ENCODE measurements at places on chromosomes 7 and 10.

DNA sequence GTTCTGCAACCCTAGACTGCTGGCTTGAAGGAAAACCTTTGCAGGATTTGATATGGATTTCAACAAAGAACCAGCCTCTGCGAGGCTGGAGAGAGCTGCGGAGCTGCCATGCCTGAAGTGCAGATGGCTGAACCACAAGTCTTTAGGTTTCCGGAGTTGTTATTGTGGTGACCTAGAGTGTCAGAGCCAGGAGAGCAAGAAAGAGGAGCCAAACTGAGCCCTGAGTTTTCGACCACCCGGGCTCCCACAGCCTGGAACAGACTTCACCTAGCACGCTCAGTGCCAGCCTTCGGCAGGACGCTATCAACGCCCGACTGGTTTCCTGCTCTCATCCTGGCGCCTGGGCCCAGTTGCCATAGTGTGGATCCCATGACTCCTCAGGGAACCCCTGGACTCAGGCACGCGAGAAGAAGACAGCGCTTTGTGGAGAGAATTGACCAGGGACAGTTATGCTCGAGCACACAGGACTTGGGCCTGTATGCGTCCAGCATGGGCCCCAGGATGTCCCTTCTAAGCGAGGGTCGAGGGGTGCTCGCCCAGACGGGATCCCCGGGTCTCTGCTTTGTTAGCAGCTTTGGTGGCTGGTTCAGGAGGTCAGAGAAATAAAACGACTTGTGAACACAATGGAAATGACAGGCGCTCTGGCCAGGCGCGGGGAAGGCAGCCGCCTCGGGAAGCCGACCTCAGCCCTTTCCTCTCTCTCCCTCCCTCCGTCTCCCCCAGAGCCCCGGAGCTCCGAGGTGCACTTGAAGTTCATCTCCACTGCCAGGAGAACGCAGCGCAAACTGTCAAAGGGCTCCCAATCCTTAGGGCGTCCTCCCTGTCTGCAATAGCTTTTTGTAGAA, 1.8 kb upstream of the GAD2 start:
- no peak for DNase-seq

GRCh38 chr10:126080291-126080825, 184.0 kb downstream of the FANK1 start:
- no peak for DNase-seq

DNA sequence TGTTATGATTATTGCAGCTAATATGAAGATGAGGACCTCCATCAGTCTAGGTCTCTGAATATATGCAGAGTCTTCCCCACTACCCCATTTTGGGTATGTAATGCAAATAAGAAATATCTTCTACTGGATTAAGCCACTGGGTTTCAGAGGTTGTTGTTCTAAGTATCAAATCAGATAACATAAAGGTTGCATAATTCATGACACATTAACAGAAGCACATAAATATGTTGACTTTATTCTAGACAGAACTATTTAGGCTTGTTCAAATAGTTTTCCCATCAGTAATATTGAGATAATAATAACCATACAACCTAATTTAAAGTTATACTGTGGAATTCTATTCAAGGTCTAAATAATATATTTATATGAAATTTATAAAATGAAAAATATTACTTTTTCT, 157.1 kb downstream of the ETV1 start:
- no peak for DNase-seq

- DNase-seq, result no peak
Measured at GRCh38 chr10:112250555-112250954, 32.6 kb upstream of the TECTB start.

DNA sequence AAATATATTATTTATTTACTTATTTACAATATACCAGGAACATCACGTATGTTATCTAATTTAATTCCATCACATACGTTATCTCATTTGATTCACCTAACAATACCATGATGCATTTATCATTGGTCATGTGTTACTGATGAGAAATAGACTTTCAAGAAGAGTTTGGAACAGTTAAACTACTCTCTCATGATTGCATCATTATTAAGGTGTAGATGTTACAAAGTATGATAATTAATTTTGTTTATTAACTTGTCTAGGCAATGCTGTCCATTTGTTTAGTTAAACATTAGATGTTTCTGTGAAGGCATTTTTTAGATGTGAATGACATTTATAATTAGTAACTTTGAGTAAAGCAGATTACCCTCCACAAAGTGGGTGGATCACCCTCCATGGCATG, 32.0 kb upstream of the PCDH15 start:
- no peak for DNase-seq

GRCh38 chr7:46134795-46135194, 213.7 kb upstream of the IGFBP3 start:
- no peak for DNase-seq

DNA sequence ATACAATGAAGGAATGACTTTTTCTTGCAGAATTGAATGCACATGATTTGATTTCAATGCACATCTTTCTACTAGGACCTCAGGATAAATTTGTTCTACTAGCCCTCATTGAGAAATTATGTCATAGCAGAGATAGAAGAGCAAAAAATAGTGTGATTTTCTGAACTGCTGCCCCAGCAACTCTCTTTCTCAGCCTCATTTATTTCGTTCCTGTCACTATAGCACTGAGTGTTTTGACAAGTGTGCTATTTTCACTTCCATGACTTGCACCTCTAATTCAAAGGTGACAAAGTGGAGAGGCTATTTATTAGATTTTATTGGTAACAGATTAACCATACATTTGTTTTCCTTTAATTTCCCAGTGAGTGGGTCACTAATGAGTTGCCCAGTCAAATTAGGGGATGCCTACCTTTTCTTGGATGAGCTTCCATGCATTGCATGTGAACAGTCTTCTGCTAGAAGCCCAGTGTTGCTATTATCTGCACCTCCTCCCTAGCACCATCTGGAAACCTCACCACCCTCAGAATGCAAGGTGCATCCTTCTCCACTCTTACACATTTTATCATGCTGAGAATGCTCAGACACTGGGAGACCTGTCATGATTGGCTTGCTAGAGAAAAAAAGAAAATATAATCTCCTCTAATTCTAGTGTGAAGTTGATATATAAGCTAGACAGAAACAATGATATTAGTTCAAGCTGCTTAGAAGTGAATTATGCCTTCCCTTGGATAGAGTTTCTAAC, 119.6 kb upstream of the CTTNBP2 start:
- no peak for DNase-seq

- no peak for DNase-seq
Measured at GRCh38 chr7:14714161-14714728, 188.3 kb downstream of the DGKB start.

Data from stimulated activated CD8-positive, alpha-beta memory T cell treated with anti-CD3 and anti-CD28 coated beads, Interleukin-15, amount 100 ng/mL, for 24 hours (primary cell).